ENCODE measurements at places on chromosomes 16 and 17.

DNA sequence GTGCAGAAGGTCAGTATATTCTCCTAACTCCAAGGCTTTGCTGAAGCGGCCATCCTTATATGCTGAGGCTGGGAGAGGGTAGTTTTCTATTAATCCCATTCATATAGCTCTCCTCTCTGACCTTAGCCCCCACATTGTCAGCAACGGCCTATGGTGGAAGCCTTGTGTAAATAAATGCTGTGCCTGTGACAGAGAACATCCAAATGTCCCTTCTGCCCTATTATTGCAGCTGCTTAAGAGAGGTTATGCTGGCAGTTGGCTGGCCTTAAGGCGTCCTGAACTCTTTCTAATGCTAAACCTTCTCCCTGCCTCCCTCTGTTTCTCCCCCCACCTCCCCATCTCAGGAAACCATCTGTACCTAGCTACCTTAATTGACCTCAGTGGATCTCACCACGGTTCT, 53.6 kb downstream of the ARHGAP44 start:
- no peak for DNase-seq

- no peak for DNase-seq
These were observed 117.4 kb downstream of the PHKB start for GRCh38 chr16:47578573-47578972.

- no peak for DNase-seq
These were observed 60.4 kb upstream of the IRX6 start for GRCh38 chr16:55263271-55264250.

DNA sequence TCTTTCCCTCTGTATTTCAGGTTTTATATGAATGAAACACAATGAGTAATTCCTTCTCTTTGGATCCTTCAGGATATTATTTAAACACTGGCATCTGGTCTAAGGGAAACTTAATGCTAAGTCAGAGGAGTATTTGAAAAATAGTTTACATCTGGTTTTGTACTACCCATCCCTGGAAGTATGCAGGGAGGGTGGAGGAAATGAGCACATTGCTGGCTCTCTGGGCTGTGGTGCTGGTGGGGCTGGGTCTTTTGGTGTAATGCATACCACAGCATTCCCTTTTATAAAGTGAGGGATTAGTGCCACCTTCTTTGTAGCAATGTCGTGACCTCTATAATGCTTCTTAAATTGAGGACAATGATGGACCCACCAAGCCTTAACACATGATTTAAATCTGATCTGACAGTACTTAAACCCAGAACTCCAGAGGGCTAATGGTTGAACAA, 105.5 kb upstream of the AXIN2 start:
- no peak for DNase-seq

- DNase-seq, result no peak
These were observed 2.3 kb downstream of the BEAN1 start for GRCh38 chr16:66429290-66429962.

GRCh38 chr17:9676820-9677310, 31.5 kb downstream of the USP43 start:
- peak; percentile 1 for DNase-seq

- DNase-seq, result no peak
These were observed 99.1 kb downstream of the MYH11 start for GRCh38 chr16:15757630-15758251.

DNA sequence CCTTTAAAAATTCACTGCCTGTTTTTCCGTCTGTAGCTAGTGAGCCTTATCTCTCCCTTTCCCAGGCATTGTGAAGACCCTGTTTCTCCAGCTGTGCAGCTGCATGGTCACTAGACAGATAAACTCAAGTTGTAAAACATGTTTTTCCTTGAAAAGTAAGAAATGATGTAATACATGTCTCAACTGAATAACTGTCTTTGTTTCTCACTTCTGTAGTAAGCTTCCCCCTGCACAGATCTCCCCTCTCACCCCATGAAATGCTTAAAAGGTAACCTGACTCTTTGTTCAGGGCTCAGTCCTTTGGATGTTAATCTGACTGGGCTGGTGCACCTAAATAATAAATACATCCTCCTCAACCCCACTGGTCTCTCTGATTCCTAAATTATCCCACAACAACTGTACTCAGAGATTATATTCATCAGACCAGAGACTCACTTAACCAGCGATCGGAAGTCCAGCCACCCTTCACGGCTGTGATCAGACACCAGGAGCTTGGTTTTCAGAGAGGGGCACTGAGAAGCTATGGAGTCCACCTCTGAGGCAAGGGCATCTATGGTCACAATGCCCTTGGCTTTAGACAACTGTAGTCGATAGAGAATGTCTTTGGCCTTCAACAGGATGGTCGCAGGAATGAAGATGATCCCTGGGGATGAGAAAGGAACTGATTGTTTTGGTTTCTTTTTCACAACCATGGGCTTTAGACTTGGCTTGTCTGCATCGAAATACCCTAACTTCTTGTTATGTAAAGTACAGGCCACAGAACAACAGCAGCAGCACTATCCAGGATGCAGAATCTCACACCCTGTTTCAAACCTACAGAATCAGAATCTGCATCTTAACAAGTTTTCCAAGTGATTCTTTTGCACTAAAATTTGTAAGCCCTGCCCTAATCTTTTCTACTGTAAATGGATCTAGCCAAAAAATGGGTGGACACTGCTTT, 15.4 kb downstream of the ACSM1 start:
- no peak for DNase-seq

DNA sequence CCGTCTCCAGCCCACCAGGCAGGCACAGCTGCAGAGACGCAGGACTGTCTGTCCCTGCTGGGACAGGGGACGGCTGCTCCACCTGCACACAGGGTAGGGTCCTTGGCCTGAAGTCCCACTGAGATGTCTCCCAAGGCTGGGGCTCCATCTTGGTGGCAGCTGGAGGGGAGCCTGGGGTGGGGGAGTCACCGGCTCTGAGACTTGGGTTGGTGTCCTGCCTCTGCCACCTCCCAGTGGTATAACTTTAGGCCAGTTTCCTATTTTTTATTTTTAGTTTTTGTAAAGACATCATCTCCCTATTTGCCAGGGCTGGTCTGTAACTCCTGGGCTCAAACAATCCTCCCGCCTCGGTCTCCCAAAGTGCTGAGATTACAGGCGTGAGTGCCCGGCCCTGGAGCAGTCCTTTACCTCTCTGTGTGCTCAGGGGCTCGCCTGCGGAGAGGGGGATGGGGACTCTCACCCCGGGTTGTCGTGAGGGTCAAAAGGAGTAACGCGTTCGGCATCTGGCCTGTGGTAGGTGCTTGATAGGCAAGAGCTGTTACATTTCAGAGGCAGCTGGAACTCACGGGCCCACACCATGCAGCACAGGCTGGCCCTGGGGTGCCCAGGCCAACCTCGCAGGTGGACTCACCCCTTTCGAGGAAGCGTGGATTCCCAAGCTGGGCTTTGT, 46.6 kb upstream of the DOC2B start:
- DNase-seq, result no peak

DNA sequence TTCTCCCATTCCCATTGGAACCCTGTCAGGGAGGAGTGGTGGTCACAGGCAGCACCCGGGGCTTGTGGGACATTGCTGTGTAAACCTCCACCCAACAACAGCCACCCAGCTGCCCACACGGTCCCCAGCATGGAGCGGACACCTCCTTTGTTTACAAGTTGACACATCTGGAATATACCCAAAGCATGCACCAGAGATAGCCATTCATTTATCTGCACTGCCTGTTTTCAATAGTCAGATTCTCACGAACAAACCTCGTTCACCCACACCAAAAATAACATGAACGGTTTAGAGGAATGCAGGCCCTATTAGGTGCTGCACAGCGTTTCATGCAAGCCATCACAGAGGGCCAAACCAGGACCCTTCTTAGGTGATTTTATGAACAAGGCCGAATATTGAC, 244.8 kb downstream of the FOXL1 start:
- no peak for DNase-seq
